Pancreas (tissue), 10 donors: ENCODE measurements at places on chromosomes 12 and 14. TPM values are rescaled to one million over a fixed set of nuclear protein-coding genes. Genes with fewer than 3 reads are reported as not detected.
A peak's percentile ranks its signal among the peaks of the same experiment; 100 is the strongest.

The SERPINA10 gene
- total RNA-seq: 0.28 TPM

DNA sequence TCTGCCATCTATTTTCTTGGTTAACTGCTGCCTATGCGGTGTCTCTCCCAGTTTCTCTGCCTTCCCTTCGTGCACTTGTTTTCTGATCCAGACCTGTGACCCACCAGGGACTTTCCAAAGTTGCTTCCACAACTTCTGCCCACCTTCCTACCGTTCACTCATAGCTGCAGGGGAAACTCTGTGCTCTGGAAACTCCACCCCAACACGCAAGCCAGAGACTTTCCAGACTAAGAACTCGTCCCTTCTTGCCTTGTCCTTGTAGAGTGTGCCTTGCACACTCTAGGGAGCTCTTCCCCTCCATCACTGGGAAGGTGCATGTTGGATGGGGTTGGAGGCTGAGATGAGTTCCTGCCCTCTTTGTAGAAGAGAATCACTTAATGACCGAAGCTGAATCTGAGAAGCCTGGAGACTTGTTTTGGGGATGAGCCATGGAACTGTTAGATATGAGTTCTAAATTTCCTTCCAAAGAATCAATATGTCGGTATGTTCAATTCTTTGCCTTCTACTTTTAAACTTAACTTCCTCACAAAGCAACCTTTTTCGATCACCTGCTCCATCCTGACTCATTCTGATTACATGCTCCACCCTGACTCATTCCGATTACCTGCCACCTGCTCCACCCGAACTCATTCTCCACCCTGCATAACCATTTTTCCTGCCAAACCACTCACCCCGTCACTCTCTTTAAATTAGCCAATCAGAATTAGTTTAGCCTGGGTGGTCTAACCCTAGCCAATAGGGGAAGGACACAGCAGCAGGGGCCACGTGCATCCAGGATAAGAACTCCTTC is 82.1 kb upstream of the CAPRIN2 start:
- no peak for DNase-seq

DNA sequence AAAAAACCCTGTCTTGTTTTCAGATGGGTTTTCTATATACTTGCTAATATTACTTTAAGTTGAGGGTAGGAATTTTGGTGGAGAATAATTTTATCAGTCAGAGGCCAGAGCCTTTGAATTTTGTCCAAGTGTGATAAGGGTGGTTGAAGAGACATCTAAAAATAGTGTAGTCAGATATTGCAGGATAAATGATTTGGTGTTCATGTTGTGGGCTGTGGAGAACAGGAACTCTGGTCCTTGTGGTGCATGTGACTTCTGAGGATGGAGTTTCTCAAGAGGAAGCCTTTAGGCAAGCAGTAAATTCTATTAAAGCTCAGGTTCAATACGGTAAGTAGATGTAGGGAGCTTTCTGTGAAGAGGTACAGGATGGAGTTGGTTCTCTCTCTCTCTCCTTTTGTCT is 2.8 kb downstream of the ADAM21 start:
- no peak for DNase-seq

- DNase-seq: peak; percentile 40
These were observed 2.0 kb downstream of the AMHR2 start for GRCh38 chr12:53425515-53426150.

The KRT82 gene
- not detected for total RNA-seq

The RPGRIP1 gene
- not detected for total RNA-seq
